ENCODE measurements at places on chromosomes 11 and 22. TPM values are rescaled to one million over a fixed set of nuclear protein-coding genes. Genes with fewer than 3 reads are reported as not detected.

Gene ADAMTS8
- total RNA-seq = 1.00 TPM

Gene NADSYN1
- total RNA-seq = 165 TPM

DNA sequence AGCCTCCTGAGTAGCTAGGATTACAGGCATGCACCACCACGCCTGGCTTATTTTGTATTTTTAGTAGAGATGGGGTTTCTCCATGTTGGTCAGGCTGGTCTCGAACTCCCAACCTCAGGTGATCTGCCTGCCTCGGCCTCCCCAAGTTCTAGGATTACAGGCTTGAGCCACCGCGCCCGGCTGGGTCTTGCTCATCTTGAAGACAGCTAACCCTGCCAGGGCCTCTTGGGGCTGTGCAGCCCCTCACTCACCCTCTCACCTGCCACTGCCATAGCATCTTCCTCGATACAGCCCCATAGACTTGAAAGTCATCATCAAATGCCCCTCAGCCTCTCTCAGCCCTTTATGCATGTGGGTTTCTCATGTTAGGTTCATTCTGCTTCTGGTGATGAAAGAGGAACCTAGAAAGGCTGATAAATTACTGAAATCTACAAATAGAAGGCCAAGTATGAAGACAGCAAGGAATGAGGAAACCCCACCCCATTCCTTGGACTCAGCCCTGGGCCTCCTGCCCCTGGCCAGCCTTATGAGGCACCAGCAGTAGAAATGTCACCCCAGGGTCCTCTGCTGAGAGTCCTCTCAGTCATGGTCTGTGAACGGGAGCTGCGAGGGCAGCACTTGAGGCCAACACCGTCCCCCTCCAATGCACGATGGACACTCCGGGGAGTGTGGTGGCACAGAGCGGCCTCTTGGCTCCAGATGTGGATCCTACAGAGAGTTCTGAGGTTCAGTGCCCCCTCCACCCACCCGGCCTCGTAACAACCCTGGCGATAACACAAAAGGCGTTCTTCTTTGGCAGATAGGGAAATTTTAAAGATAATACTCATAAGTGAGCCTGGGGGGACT, 24.8 kb downstream of the SCGB1A1 start:
- DNase-seq = no peak

DNA sequence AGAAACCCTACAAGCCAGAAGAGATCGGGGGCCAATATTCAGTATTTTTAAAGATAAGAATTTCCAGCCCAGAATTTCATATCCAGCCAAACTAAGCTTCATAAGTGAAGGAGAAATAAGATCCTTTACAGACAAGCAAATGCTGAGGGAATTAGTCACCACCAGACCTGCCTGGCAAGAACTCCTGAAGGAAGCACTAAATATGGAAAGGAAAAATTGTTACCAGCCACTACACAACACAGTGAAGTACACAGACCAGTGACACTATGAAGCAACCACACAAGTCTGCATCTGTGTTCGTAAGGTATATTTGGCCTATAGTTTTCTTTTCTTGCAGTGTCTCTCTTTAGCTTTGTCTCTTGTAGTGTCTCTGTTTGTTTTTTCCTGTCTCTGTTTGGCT, 29.0 kb downstream of the TMEM225 start:
- no peak for DNase-seq

GRCh38 chr11:91129596-91129995, 906.7 kb upstream of the CHORDC1 start:
- DNase-seq = no peak

GRCh38 chr11:105937331-105937730, 84.7 kb downstream of the MSANTD4 start:
- DNase-seq = no peak

- no peak for DNase-seq
Observed at GRCh38 chr11:72204886-72205285, 11.7 kb upstream of the FOLR2 start.

GRCh38 chr11:94635072-94635471, 67.9 kb downstream of the PIWIL4 start:
- DNase-seq = no peak

- DNase-seq = no peak
Observed at GRCh38 chr11:70142221-70142875, 60.7 kb upstream of the FADD start.

GRCh38 chr22:39153220-39153717, 789 bp upstream of the CBX7 start:
- no peak for DNase-seq

DNA sequence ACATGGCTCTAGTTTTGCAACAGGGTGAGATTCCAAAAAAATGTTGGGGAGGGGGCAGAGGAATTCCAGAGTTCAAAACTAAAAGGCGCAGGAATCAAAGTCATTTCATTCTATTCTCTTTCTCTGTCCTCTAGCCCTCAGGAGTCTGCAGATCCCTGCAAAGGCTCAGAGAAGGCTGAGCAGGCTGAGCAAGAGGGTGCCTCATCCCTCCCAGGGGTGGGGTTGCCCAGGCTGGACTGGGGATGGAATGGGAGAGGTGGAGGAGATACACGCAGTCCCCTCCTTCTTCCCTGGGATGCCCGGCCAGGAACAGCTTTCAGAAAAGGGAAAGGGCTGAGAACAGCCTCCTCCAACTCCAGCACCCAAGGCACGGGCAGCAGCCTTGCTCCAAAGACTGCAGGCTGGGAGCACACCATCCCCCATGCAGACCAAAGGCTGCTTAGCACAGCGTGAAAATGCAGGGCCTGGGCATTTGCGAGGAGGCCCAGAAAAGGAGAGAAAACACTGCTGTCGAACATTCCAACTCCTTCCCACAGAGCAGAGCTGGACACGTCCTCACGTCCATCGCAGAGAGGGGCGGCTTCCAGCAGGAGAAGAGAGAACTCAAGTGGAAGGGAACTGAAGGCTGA, 51.8 kb downstream of the MN1 start:
- no peak for DNase-seq

GRCh38 chr22:19016081-19016766, 80.1 kb upstream of the PRODH start:
- no peak for DNase-seq

DNA sequence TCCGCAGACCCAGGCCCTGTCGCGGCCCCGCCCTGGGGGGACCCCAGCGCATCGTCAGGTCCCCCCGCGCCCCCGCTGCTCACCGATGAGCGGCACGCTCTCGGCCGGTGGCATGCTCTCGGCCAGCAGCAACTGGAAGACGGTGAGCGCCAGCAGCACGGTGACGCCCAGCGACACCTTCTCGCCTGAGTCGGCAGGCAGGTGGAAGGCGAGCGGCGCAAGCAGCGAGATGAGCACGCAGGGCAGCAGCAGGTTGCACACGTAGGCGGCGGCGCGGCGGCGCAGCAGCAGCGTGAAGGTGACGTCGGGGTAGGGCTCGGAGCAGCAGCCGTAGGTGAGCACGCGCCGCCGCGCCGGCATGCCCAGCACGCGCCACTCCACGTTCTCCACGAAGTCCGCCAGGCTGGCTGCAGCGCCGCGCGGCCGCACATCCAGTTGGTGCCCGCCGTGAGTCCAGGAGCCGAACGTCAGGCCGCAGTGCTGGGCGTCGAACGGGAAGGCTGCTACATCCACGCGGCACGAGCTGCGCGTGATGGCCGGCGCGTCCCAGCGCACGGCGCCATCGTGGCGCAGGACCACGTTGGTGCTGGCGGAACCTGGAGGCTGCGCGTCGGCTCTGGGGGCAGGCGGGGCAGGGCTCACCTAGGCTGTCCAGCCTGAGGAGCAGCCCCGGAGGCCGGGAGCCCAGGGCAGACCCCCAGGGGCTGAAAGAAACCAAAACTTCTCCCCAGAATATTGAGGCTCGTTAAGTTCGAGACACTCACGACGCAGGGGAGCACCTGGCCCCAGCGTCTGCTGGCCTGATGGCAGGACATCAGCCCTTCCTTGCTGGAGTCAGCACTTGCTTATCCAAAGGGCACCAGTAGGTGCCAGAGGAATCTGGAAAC, 3.8 kb downstream of the CHRNA10 start:
- DNase-seq = no peak

DNA sequence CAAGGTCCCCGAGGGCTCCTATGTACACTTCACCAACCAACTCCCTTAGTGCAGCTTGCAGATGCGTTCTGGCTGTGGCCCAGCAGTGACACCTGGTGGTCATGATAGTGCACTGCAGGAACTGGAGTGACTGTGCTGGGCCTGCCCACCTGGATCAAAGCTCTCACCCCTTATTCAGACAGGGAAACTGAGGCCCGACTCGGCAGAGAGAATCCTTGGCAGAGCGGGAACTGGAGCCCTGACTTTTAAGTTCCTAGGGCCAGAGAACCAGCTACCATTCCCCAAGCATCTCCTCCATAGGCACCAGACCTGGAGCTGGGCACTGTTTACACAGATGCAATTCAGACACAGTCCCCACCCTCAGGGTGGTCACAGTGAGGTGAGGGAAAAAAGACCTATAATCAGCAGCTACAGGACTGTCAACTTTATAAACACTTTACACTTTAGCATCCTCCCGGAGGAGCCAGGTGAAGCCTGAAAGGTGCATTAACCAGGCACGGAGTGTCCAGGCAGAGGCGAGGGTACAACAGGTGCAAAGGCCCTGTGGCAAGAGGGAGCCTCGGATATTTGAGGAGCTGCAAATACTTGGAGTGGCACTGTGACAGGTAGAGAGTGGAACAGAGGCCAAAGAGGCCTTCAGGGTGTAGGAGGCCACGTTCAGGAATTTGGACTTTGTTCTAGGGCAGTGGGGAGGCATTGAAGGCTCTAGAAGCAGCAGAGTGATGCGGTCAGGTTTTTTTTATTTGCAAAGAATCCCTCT, 22.0 kb downstream of the RHBDD3 start:
- DNase-seq = peak; percentile 75

Data from transverse colon (tissue), 4 donors.